ENCODE measurements at places on chromosomes 5 and 9.

DNA sequence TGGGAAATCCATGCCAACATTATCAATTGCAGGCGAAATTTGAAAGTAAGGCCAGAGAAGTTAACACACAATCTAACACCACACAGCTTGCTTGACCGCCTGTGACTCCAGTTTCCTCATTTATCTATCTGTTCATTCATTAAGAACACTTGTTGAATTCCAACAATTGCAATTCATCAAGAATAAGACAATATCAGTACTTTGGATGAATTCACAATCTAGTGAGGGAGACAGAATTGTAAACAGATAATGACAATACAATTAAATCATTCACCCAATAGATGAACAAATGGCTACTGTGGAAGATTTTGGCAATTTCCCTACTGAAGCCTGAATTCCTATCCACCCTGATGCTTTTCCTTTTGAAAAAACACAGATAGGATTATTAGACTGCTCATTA, 181.6 kb downstream of the TRIM36 start:
- DNase-seq = no peak

GRCh38 chr9:37617832-37618231, 25.4 kb upstream of the TOMM5 start:
- no peak for DNase-seq

DNA sequence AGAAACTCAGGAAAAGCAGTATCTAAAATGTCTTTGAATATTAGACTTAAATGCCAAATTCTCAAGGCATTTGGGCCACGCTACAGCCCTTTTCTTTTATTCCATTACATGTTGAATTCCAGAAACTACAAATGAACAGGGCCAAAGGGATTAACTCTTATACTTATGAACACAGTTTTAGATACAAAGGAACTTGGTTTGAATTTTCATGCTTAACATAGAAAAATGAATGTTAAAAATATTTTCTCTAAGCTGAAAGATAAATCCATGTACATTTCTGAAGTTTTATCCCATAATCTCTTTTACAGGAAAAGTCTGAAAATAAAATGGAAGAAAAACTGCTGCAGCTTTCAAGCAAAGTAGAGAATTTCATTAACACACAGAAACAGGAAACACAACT, 56.8 kb downstream of the FAM81B start:
- no peak for DNase-seq

GRCh38 chr5:13658761-13659160, 285.7 kb downstream of the DNAH5 start:
- no peak for DNase-seq

DNA sequence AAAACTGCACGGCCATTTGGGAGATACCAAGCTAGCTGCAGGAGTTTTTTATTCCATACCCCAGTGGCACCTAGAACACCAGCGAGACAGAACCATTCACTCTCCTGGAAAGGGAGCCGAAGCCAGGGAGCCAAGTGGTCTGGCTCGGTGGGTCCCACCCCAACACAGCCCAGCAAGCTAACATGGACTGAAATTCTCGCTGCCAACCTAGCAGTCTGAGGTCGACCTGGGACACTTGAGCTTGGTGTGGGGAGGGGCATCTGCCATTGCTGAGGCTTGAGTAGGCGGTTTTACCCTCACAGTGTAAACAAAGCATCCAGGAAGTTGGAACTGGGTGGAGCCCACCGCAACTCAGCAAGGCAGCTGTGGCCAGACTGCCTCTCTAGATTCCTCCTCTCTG, 108.9 kb upstream of the CHD1 start:
- DNase-seq = no peak

- DNase-seq = no peak
These were observed 76.7 kb downstream of the SVEP1 start for GRCh38 chr9:110502842-110503241.

- DNase-seq = no peak
These were observed 40.0 kb upstream of the SMC5 start for GRCh38 chr9:70218767-70219166.

GRCh38 chr9:18824095-18824666, 208.8 kb downstream of the SAXO1 start:
- DNase-seq = peak; percentile 26

DNA sequence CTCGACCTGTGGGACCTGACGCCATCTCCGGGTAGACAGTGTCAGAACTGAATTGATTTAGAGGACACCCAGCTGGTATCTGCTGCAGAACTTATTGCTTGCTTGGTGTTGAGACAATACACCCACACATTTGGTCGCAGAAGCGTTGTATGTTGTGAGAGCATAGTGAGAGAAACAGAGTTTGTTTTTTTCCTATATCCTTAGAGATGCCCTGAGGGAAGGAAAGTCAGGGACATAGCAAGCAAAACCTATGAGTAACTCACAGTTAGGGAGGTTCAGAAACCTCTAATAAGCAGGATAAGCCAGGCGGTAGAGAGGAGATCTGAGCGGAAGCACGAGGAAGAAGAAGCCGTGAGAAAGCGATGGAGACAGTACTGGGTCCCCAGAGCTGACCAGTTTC, 59.8 kb downstream of the PTCD2 start:
- no peak for DNase-seq

- DNase-seq = no peak
These were observed 37.4 kb upstream of the SSBP2 start for GRCh38 chr5:81788329-81788728.

DNA sequence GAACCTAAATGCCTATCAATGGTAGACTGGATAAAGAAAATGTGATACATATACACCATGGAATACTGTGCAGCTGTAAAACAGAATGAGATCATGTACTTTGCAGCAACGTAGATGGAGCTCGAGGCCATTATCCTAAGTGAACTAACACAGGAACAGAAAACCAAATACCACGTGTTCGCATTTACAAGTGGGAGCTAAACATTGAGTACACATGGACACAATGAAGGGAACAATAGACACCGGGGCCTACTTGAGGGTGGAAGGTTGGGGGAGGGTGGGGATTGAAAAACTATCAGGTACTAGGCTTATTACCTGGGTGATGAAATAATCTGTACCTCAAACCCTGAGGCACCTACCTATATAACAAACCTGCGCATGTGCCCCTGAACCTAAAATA, 22.4 kb upstream of the DEPDC1B start:
- DNase-seq = no peak

GRCh38 chr9:97660847-97661246, 27.2 kb downstream of the NCBP1 start:
- no peak for DNase-seq

GRCh38 chr5:54440456-54440893, 15.0 kb upstream of the HSPB3 start:
- DNase-seq = no peak

- DNase-seq = no peak
These were observed 1271.6 kb downstream of the PTPRD start for GRCh38 chr9:9341203-9341602.

GRCh38 chr5:41519801-41520200, 9.4 kb upstream of the PLCXD3 start:
- no peak for DNase-seq

DNA sequence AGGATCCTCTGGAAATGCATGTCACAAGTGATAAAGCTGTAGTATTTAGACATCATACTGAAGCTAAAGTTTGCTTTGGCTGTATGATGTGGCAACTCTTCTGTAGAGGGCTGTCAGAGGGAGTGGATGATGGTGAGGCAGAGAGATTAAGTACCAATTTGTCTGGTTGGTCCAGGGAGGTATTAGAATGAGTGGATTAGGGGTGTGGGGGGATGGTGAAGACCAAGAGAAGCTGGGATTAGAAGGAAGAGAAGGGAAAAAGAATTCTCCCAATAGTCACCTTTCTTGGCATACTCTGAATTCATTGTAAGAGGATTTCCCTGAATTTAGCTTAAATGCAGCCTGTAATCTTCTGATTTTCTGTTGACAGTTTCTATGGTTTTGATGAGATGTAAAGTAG, 3.6 kb downstream of the PCDHAC2 start:
- no peak for DNase-seq

- DNase-seq = no peak
These were observed 283.8 kb downstream of the NTRK2 start for GRCh38 chr9:84953252-84953773.

GRCh38 chr5:91938441-91938840, 555.3 kb upstream of the ARRDC3 start:
- no peak for DNase-seq

DNA sequence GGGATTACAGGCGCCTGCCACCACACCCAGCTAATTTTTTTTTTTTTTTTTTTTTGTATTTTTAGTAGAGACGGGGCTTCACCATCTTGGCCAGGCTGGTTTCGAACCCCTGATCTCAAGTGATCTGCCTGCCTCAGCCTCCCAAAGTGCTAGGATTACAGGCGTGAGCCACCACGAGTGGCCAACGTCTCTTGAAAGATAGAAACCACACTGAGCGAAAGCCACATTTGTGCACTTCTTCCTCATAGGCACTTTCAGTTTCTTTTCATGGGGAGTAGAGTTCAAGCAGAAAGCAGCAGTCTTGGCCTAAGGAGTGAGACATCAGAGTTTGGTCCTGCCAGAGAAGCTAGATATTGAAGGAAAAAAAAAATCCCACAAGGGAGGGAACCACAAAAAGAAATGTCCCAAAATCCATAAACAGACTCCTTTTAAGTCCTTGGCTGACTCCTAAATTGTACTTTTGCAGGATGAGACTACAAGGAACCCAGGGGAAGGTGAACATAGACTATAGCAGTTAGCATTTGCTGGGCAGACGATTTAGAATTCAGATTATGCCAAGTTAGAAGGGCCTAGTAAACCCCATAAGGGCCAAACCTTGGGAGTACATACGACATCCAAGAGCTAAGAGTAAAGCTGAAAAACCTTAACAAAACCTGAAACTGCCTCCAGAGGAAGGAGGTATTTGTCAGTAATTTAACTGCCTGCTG, 43.9 kb upstream of the GLIPR2 start:
- no peak for DNase-seq

DNA sequence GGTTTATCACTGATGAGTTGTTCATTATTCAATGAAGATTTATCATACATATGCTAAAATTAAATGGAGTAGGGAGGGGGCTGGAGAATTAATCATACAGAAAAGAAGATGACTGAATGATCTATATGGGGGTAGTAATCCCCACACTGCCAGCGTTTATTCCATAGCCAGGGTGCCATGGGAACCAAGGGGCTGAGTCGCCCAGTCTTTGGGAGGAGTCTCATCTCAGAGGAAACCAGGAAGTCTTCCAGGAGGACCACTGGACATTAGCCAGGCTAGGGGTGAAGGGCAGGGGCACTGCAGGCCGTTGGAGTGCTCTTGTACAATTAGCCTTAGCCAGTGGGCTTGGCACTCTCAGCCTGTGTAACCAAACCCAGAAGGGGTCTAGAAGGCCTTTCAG, 226.5 kb downstream of the ARL15 start:
- no peak for DNase-seq

- no peak for DNase-seq
These were observed 143.3 kb upstream of the LMX1B start for GRCh38 chr9:126470241-126470993.

GRCh38 chr5:9533562-9534364, 12.1 kb downstream of the SEMA5A start:
- no peak for DNase-seq

- no peak for DNase-seq
These were observed 93.0 kb downstream of the PHF2 start for GRCh38 chr9:93669116-93669957.

GRCh38 chr5:178363501-178364325, 131.1 kb upstream of the PHYKPL start:
- DNase-seq = no peak

- peak; percentile 19 for DNase-seq
These were observed 67.5 kb upstream of the CKMT2 start for GRCh38 chr5:81165493-81166119.

DNA sequence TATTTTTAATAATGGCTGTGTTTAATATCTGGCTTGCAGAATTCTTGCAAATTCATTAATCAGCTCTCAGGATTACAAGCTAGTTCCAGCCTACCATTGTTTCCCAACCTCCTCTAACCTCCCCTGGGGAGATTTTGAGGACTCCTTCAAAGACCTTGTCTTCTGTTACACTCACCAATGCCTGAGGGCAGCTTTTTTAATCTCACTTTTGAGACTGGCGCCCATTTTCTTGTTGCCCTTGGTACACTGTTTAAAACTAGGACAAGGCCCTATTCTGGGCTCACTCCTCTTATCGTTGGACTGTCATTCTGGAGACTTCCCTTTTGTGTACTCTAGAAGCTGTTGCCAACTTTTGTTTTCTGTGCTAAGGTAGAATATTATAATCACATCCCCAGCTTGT, 13.6 kb upstream of the EQTN start:
- DNase-seq = no peak

GRCh38 chr5:137231540-137231939, 267.6 kb downstream of the SPOCK1 start:
- no peak for DNase-seq

- DNase-seq = no peak
These were observed 71.0 kb upstream of the ST8SIA4 start for GRCh38 chr5:100974082-100974481.

GRCh38 chr5:164649266-164649665, 1143.8 kb downstream of the MAT2B start:
- no peak for DNase-seq

DNA sequence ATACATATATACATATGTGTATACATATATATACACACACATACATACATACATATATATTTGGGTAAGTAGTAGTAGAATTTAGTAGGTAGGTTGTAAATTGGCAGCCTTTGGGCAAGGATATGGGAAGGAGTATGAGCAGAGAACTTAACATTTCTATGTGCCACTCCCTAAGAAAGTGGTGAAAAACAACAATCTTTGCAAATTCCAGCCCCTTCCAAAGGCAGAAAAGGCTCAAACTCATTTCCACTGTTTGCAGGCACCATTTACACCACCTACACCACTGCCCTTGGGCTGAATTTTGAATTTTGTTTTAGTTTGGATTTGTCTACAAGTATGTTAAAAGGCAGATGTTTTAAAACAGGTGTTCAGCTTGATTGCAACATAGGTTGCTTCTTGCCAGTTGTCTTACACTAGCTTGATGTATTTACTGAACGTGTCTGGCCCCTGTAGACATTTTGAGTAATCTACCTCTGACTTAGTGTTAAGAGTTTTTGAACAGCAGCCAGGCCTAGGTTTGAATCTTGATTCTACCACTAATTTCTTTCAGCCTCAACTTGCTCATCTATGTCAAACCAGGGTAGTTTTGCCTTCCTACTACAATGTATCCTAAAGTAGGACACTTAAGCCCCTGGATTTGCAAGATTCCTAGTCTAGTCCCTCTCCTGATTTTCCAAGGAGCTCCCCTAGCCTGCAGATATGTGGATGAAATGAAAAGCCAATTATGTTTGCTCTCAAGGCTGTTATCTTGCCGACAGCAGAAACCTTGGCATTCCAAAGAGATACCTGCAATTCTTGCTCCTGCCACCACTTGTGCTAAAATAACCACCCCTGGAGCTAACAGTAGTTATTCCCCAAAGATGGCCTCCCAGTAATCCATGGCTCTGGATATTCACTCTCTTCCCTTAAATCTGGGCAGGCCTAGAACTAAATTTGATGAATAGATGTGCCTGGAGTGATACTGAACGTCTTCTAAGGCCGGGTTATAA, 156.2 kb upstream of the SLC44A1 start:
- no peak for DNase-seq

DNA sequence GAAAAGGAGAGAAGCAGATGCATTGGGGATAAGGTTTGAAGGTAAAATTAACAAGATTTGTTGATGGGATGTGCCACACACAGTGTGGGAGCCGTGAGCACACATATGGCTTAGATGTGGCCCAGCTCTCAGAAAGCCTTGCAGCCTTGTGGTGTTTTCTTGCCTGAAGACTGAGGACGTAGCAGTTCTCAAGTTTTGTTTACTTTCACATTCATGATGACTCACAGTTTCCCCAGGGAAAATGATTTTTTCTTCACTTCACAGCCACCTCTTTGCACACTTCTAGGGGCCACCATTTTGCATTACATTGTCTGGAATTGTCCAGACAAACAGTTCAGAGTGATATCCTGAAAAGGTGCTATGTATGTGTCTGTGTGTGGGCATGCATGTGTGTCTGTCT, 126.2 kb downstream of the BASP1 start:
- DNase-seq = no peak

All from NCI-H2227 treated with DMSO at 0.1 percent for 48 hours (cell line).